ENCODE measurements at places on chromosomes 13 and 19. TPM values are rescaled to one million over a fixed set of nuclear protein-coding genes. Genes with fewer than 3 reads are reported as not detected.

Gene ATXN8OS
- not detected for total RNA-seq

Gene ZNF420
- 7.5 TPM for total RNA-seq

Gene FAM216B
- total RNA-seq: not detected

Gene ADGRE3
- total RNA-seq: not detected

Gene FFAR1
- not detected for total RNA-seq

Gene PRR20D
- not detected for total RNA-seq

Gene TEX29
- total RNA-seq: not detected

Gene OVOL3
- total RNA-seq: not detected

Gene PRRG2
- 7.2 TPM for total RNA-seq

Gene CATSPERD
- total RNA-seq: not detected

Gene CCNA1
- 61.6 TPM for total RNA-seq

Gene ZNF180
- 8.0 TPM for total RNA-seq

Gene PTGER1
- total RNA-seq: 0.96 TPM

Gene CBARP
- 4.0 TPM for total RNA-seq

Gene SCAMP4
- 22.6 TPM for total RNA-seq

Gene CSNK1G2
- 93.3 TPM for total RNA-seq

Gene CPB2
- under 0.01 TPM for total RNA-seq

Gene GPR4
- not detected for total RNA-seq

Gene TEAD2
- 35.2 TPM for total RNA-seq

Gene GTF2F1
- 27.7 TPM for total RNA-seq

Gene GFY
- not detected for total RNA-seq

Gene ZNF221
- total RNA-seq: 1.7 TPM

Gene FCGBP
- total RNA-seq: 0.43 TPM

Gene FEM1A
- total RNA-seq: 22.7 TPM

Gene RASIP1
- 3.2 TPM for total RNA-seq

Gene GIPC3
- not detected for total RNA-seq

Gene LRRC8E
- total RNA-seq: 19.0 TPM

Gene SYNE4
- 9.4 TPM for total RNA-seq

Gene ZNF547
- 3.1 TPM for total RNA-seq
